ENCODE measurements at places on chromosomes 7 and 10. TPM values are rescaled to one million over a fixed set of nuclear protein-coding genes. Genes with fewer than 3 reads are reported as not detected.

GRCh38 chr10:44178856-44179255 is 206.0 kb downstream of the CXCL12 start:
- no peaks in the 10 kb centered on the region for H3K36me3 ChIP-seq
- no peaks in the 10 kb centered on the region for H3K27me3 ChIP-seq
- no peaks in the 10 kb centered on the region for H3K4me1 ChIP-seq
- no peak for DNase-seq
- no peak overlapping the region for H3K27ac ChIP-seq
- H3K4me3 ChIP-seq: no peak overlapping the region

GRCh38 chr7:93972029-93972725 is 32.0 kb downstream of the BET1 start:
- no peak overlapping the region for H3K27ac ChIP-seq
- no peak overlapping the region for H3K4me3 ChIP-seq
- no peak for DNase-seq
- H3K4me1 ChIP-seq: no peaks in the 10 kb centered on the region

DNA sequence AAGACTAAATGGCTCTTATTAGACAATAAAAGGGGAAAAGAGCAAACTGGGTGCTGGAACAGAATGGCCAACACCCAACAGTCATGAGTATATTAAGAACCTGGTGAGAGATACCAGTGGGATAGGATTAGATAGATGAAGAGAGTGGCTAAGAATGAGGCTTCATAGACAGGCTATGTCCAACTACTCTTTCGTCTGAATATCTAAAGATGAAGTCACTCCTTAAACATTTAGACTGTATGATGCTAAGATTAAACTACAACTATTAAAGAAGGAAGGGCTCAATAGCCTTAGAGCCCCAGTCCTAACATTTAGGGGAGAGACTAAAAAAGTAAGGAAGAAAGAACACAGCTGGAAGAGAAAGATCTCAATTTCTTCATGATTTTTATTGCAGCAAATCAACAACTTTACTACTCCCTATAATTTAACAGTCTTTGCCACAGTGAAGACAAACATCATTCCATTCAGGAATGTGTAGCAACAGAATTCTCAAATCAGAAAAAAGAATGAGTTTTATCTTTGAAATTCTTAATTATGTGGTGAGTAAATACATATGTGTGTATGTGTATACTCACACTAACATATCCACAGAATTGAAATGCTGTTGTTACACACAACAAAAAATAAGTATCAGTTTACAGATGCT is 45.6 kb downstream of the CACNA2D1 start:
- DNase-seq: no peak
- no peak overlapping the region for H3K27ac ChIP-seq
- no peaks in the 10 kb centered on the region for H3K27me3 ChIP-seq

DNA sequence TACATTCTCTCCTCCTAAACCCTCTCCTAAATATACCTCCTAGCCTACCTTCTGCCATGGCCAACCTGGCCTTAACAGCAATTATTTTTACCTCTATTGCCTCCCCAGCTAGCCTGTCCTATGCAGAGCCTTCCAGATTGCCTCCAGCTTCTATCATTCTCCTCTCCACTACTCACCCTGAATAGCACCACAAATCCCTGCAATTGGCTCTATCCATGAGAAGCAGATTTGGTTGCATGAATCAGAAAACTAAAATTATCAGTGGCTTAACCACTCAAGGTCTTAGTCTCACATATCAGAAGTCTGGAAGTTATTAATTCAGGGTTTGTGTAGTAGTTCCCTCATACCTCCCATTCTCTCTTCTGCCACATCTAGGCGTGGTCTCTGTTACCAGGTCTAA is 120.3 kb upstream of the CACUL1 start:
- H3K36me3 ChIP-seq: no peaks in the 10 kb centered on the region
- no peak for DNase-seq
- no peaks in the 10 kb centered on the region for H3K27me3 ChIP-seq
- no peaks in the 10 kb centered on the region for H3K4me1 ChIP-seq
- H3K4me3 ChIP-seq: no peak overlapping the region

DNA sequence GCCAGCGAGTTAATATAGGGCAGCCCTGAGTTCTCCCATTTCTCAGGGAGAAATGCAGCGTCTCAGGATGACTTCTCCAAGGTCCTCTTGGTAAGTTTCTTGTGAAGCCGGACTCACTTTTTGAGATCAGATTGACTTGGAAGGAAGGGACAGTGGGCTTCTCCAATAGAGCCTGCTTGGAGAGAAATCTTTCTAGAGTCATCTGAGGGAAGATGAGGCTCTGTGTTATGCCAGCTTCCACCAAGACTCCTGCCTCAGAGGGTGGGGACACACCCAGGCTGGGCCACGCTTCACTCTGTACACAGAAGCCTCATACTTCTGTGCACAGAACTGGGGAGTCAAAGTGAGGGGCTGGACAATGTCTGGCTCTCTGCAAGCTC is 5.6 kb downstream of the C10orf105 start:
- H3K27me3 ChIP-seq: no peaks in the 10 kb centered on the region
- H3K27ac ChIP-seq: peak overlapping the region; percentile 15
- H3K4me3 ChIP-seq: no peak overlapping the region

- no peaks in the 10 kb centered on the region for H3K36me3 ChIP-seq
- no peak for DNase-seq
- no peak overlapping the region for H3K27ac ChIP-seq
These were observed 618.8 kb downstream of the LRMDA start for GRCh38 chr10:76050291-76050625.

THSD7A gene
- 12.1 TPM for total RNA-seq

- no peaks in the 10 kb centered on the region for H3K4me1 ChIP-seq
- H3K36me3 ChIP-seq: no peaks in the 10 kb centered on the region
- no peak for DNase-seq
- H3K4me3 ChIP-seq: no peak overlapping the region
- no peak overlapping the region for H3K27ac ChIP-seq
- H3K27me3 ChIP-seq: no peaks in the 10 kb centered on the region
These were observed 137.9 kb downstream of the ANKRD30A start for GRCh38 chr10:37263304-37263703.

COL28A1 gene
- total RNA-seq: 1.6 TPM

DNA sequence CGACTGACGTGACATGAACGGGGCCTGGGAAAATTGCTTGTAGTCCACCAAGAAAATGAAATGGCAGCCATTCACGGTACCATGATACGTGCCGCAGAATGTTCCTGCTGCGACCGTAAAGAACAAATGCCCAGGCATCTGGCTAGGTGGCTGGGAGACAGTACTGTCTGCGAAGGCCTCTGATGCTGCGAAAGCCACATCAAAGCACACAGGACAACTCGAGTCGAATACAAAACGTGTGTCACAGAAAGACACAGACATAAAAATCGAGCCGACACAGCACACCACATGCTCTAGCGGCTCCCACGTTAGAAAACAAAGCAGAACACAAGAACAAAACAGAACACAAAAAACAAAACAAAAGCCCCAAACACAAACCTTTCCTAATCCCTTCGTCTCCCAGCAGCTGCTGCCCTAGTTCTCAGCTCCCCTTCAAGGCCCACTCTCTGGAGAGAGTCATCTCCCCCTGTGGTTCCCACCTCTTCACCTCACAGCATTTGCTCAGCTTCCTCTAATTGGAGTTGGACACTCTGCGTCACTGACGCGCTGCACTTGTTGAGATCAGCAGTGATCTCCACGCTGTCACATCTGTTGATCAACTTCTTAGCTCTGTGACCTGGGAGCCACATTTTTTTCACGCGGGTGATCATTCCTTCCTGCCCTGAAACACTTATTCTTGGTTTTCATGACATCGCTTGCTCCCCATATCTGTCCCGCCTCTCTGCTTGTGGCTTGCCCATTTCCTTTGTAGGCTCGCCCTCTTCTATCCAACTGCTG is 112.2 kb downstream of the CLEC2L start:
- H3K36me3 ChIP-seq: peaks cover 4% of the 10 kb centered on the region
- no peaks in the 10 kb centered on the region for H3K4me1 ChIP-seq
- DNase-seq: no peak
- H3K27ac ChIP-seq: no peak overlapping the region
- no peak overlapping the region for H3K4me3 ChIP-seq

- no peak overlapping the region for H3K27ac ChIP-seq
- H3K36me3 ChIP-seq: no peaks in the 10 kb centered on the region
- no peak overlapping the region for H3K4me3 ChIP-seq
- no peaks in the 10 kb centered on the region for H3K27me3 ChIP-seq
- DNase-seq: no peak
These were observed 10.5 kb downstream of the CPVL start for GRCh38 chr7:29135846-29136245.

DNA sequence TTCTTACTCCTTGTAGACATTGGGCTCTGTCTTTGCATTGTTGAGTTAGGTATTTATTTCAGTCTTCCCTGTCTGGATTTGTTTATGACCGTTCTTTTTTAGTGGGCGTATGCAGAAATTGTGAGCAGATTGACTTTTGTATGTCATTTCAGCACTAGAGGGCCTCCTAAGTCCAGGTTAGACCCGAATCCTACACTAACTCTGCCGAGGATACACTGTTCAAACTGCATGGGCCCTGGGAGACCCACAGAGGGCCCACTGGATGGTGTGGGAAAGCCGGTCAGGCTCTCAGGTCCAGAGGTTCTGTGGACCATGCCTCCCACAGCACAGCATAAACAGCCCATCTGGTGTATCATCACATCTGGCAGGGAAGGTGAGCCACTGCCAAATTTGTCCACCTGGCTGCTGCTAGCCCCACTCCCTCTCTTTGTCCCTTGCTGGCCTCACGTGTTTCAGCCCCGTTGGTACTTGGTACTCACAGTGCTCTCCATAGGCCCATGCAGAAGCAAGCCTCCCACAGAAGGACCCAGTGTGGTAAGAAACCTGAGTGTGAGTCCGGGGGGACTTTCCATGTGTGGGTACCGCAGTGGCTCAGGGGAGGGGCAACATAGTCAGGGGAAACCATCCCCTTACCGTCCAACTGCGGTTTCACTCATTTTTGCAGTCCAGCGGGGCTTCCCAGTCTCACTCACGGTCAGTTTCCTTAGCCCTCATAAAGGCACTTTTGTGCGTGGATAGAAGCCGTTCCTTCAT is 112.8 kb downstream of the APBB1IP start:
- H3K36me3 ChIP-seq: no peaks in the 10 kb centered on the region
- H3K27me3 ChIP-seq: no peaks in the 10 kb centered on the region
- H3K27ac ChIP-seq: no peak overlapping the region

PLOD3 gene
- 70.6 TPM for total RNA-seq

- H3K27ac ChIP-seq: no peak overlapping the region
- H3K4me1 ChIP-seq: no peaks in the 10 kb centered on the region
- DNase-seq: peak; percentile 11
- no peaks in the 10 kb centered on the region for H3K27me3 ChIP-seq
- H3K4me3 ChIP-seq: no peak overlapping the region
- no peaks in the 10 kb centered on the region for H3K36me3 ChIP-seq
These were observed 101.0 kb upstream of the DNAAF5 start for GRCh38 chr7:625376-625971.

DNA sequence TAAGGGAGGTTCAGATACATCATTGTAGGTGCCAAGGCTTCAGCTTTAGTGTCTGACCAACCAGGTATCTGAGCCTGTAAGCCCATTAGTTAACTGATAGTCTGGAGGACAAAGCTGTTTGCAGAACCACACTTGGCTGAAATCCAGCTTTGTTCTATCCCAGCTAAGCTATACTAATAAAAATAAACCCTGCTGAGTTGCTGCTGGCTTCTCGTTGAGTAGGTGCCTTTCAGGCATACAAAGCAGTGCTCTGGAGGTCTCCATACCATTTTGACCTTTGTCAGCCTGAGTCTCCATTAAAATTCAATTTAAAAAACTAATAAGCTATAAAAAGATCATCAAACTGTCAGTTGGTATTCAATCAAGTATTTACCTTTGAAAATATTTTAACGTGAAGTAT is 22.0 kb downstream of the CDCA7L start:
- no peaks in the 10 kb centered on the region for H3K27me3 ChIP-seq
- H3K27ac ChIP-seq: no peak overlapping the region
- no peak overlapping the region for H3K4me3 ChIP-seq
- no peak for DNase-seq

- H3K36me3 ChIP-seq: no peaks in the 10 kb centered on the region
- peaks cover 1% of the 10 kb centered on the region for H3K4me1 ChIP-seq
- no peaks in the 10 kb centered on the region for H3K27me3 ChIP-seq
These were observed 73.5 kb downstream of the ZRANB1 start for GRCh38 chr10:125015356-125015944.

TRIM50 gene
- 2.2 TPM for total RNA-seq

C10orf105 gene
- 0.42 TPM for total RNA-seq

- H3K27ac ChIP-seq: no peak overlapping the region
- DNase-seq: no peak
- H3K4me1 ChIP-seq: peaks cover 2% of the 10 kb centered on the region
These were observed 45.9 kb upstream of the KLF6 start for GRCh38 chr10:3830946-3831345.

DBF4 gene
- total RNA-seq: 4.4 TPM

GRCh38 chr10:5146920-5147254 is 38.1 kb downstream of the AKR1C8 start:
- H3K27ac ChIP-seq: no peak overlapping the region
- DNase-seq: no peak
- no peak overlapping the region for H3K4me3 ChIP-seq
- H3K27me3 ChIP-seq: no peaks in the 10 kb centered on the region
- H3K36me3 ChIP-seq: no peaks in the 10 kb centered on the region
- H3K4me1 ChIP-seq: no peaks in the 10 kb centered on the region

DNA sequence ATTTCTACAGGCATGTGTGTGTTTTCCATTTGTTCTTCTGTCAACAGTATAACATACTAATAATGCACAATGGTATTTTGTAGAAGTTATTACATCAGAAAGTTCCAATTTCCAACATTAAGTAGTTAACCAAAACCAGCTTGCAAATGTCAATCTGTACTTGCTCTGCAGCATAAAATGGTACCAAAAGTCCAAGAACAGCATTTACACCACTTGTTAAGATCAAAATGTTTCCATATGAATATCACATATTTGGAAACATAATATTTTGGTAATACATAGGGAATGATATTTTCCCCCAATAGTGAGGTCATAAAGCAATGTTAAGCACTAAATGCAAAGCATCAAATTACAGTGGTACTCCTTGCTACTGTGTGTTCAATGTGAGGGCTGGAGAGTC is 162.1 kb downstream of the ZNF438 start:
- no peaks in the 10 kb centered on the region for H3K36me3 ChIP-seq
- no peaks in the 10 kb centered on the region for H3K27me3 ChIP-seq
- no peaks in the 10 kb centered on the region for H3K4me1 ChIP-seq

- DNase-seq: no peak
- no peaks in the 10 kb centered on the region for H3K27me3 ChIP-seq
- H3K36me3 ChIP-seq: no peaks in the 10 kb centered on the region
- no peak overlapping the region for H3K27ac ChIP-seq
- no peaks in the 10 kb centered on the region for H3K4me1 ChIP-seq
- H3K4me3 ChIP-seq: no peak overlapping the region
These were observed 5.6 kb upstream of the AIFM2 start for GRCh38 chr10:70137927-70138883.

Data from aorta (tissue), 5 donors.